ENCODE measurements at places on chromosomes 4 and X.
A peak's percentile ranks its signal among the peaks of the same experiment; 100 is the strongest.

DNA sequence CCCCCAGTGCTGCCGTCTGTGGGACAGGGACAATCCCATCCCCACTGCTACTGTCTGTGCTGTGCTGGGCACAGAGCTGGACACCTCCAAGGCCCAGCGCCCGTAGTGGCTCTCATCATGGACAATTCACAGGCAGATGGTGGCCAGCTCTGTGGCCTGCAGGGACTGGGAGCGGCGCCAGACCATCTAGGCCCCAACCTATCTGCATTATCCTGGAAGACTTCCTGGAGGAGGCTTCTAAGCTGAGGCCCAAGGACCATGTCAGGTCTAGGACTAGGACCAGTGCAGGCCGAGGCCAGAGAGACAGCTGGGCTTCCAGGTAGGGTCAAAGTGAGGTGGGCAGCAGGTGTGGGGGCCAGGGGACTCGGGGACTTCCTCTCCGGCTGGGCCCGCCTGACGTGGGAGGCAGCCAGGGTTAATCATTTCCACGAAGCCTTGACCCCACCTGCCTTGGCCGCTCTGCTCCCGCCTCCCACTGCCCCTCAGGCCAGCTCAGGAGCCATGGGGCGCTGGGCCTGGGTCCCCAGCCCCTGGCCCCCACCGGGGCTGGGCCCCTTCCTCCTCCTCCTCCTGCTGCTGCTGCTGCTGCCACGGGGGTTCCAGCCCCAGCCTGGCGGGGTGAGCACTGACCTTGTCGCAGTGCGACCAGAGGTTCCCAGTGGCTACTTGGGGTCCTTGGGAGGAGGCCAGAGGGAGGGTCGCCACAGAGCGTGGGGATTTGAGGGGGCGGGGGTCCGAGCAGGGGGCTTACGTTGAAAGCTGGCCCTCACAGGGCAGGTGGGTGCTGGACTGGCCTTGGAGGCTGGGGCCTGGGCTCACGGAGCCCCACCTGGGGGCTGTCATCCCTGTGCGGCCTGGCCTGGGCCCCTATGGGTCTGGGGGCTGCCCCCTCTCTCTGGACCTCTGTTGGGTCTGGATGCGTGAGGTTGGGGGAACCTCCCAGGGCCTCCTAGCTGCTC is at the start of gene HGFAC:
HGFAC (plus strand) TSS at position 468 of the 959 bp plus-strand sequence; CDS start at position 502, 34 bp downstream.
- no peak for DNase-seq

- no peak for DNase-seq
Measured at GRCh38 chr4:122614621-122615020, 6.2 kb downstream of the IL21 start.

DNA sequence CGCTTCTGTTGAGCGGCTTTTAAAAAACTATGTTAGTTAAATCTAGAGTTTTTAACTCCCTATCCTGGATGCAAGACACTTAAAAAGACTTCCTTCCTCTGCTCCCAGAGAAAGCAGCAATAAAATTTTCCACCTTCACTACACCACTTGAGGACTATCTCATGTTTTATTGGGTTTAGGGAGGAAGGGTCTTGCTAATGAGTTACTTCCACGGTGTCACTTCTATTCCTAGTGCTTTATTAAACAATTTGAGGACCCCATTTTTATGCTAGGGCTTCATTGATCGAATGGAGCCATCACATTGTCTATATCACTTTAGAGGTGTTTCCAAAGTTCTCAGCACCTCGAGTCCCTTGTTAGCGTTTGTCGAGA is 3.7 kb upstream of the STIM2 start:
- no peak for DNase-seq

DNA sequence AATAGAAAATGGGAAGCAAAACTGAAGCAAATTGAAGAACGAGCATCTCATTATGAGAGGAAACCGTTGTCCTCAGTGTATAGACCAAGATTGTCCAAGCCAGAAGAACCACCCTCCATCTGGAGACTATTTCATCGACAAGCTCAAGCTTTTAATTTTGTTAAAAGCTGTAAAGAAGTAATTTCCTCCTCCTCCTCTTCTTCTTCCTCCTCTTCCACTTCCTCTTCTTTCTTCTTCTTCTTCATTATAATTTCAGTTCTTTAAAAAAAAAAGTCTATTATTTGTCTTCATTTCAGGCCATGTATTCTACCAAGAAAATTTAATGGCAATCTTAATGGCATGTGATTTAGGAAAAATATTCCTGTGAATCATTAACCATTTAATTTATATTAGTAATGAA is 7.6 kb downstream of the PRIMPOL start:
- DNase-seq: no peak

DNA sequence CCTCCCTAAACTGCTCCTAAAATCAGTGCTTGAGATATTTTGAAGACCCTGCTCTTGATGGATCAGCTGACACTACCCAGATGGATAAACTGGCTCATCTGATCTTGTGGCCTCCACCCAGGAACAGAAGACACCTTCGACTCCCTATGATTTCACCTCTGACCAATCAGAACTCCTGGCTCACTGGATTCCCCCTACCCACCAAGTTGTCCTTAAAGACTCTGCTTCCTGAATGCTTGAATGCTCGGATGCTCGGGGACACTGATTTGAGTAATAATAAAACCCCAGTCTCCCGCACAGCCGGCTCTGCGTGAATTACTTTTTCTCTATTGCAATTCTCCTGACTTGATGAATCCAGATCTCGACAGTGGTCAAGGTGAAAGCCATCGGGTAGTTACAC is 12.0 kb upstream of the RPS3A start:
- DNase-seq: no peak

DNA sequence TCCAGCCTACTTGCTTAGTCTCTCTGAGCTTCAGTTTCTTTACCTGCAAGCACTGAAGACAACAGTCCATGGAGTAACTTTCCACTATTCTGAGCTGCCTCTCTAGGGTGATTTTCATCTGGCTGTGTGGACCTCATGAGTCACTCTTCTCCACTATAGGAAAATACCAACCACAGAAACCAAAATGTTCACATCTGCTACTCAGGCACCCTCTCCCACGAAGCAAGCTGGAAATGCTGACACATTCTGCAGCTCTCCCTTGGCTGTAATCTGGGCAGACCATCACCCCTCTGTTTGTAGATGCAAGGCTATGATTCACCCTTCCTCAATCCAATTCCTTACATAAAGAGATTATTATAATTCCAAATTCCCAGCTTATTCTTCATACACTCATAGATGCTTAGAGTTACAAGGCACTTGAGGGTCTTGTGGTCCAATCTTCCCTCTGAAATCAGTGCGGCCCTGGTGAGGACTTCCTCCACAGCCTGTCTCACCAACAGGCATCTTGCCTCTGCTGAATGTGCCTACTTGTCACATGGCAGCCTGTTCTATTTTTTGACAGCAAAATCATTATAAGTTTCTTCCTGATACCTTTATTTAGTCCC is 97.0 kb upstream of the LNX1 start:
- DNase-seq: no peak

- DNase-seq: peak; percentile 20
Measured at GRCh38 chr4:7101692-7102515, 34.0 kb upstream of the GRPEL1 start.

DNA sequence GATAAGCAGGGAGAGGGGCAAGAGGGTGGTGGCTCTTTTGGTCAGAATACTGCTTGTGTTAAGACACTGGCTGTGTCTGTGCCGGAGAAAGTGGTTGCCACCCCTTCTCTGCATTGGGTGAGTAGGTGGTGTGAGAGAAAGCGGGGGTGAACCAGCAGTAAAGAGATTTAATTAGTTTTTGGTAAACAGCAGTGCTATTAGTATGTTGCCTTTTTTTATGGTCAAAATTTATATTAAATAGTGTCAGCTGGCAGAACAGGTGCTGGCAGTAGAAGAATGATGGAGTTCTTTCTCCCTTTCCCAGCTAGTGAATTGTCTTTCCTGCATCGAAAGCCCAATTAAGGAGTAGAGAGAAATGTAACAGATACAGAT is 181.6 kb downstream of the LARP7 start:
- DNase-seq: no peak

DNA sequence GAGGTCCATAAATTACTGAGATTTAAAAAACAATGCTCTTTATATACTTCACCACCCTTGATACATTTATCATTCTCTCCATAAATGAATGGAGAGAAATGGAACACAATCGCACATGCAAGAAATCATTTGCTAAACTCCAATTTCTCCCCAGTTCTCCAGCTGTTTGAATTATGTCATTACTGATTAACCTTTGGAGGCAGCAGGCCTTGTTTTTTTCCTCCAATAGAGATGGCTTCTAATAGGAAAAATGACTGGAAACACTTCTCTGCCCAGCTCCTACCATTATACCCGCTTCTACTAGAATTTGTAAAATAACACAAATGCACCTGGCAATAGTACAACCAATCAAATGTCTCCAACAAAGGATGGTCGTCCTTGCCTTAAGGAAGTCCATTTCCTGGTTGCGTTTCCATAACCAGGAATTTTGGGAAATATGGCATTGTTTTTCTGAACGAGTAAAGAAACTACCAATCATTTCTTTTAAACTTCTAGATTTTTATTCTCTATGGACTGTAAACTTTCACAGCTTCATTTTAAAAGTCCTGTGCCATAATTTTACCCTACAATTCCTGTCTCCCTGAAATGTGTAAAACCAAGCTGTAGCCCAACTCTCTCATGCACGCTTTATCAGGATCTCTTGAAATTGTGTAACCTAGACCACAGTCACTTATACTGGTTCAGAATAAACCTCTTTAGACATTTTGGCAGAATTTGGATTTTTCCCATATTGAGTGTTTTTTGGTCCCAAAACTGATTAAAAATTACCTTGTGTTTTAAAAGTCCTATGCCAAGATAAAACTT is 60.1 kb downstream of the APBB2 start:
- no peak for DNase-seq

GRCh38 chrX:96094616-96095015 is 590.0 kb upstream of the DIAPH2 start:
- DNase-seq: no peak

DNA sequence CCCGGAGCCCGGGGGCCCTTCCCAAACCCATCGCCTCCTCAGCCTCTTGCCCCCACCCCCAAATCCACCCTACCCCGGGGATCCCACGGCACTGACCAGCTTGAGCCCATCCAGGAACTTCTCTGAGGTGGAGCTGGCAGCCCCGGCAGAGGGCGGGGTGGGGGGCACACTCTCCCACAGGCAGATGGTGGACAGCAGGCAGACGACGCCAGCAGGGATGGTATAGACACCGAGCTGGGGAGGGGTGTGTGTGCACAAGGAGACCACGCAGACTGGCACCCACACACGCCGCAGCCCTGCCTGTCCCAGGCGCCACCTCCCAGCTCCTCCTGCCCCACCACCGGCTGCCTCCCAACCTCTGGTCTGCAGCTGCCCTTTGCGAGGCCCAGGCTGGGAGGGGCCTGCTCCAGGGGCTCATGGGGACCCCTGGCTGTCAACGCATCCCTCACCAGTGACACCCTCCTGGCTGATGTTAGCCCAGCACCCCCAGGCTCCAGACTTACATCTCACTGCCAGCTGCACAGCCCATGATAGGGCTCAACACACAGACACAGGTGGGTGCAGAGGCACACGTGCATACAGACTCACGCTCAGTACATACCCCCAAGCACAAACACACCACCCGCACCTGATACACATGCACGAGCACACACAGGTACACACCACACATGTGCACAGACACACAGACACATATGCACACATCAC is 4.2 kb downstream of the SLC49A3 start:
- DNase-seq: no peak

DNA sequence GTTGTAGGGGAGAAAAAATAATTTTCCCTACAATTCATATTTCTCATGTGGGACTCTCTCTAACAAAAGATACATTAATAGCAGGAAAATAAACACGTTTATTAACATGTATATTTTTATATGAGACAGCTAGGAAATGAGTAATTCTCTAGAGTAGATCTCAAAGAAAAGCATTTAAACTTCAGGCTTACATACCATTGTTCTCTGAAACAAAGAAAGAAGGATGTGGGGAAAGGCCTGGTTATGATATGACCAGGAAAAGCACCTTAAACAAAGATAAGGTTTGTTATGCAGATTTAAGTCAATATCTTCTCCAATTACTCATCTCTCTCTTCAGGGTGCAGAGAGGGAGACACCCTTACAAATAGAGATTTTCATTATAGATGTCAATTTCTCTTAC is 131.3 kb downstream of the SLC7A11 start:
- no peak for DNase-seq

GRCh38 chrX:136608295-136608933 is 39.5 kb upstream of the CD40LG start:
- DNase-seq: no peak

- no peak for DNase-seq
Measured at GRCh38 chr4:109113521-109113920, 188.9 kb downstream of the COL25A1 start.

- DNase-seq: no peak
Measured at GRCh38 chr4:946517-947471, 14.5 kb downstream of the TMEM175 start.
